NCI-H2081 (cell line): ENCODE measurements at places on chromosomes 1 and 21.

DNA sequence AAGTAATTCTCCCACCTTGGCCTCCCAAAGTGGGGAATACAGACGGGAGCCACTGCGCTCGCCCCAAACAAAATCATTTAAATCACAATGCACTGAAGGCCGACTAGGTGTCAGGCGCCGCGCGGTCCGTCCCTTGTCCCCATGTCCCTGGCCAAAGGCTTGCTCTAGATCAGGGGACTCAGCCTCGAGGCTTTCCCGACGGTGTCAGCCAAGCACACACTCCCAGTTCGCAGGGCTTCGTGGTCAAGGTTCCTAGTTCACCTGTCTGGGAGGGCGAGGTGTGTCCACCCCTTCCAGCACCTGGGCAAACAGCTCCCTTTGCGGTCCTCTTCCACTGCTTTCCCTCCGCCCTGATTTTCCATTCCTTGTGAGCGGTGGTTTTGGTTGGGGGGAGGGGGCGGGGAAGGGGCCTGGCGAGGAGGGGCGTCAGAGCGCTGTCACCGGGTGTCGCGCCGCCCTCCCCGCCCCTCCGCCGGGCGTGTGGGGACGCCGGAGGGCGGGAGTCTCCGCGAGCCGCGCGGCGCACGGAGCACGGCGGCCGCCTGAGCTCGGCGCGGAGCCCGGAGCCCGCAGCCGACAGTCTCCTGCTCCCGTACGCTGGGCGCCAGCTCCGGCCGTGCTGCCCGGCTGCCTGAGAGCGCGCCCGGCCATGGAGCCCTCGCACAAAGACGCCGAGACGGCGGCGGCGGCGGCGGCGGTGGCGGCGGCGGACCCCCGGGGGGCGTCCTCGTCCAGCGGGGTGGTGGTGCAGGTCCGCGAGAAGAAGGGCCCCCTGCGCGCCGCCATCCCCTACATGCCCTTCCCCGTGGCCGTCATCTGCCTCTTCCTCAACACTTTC lies at the start of gene STUM:
Gene STUM, plus strand, starts transcription at position 509 of the 838 bp plus-strand sequence. Its CDS starts 141 bp downstream, at position 650.
- DNase-seq, result peak; percentile 63

DNA sequence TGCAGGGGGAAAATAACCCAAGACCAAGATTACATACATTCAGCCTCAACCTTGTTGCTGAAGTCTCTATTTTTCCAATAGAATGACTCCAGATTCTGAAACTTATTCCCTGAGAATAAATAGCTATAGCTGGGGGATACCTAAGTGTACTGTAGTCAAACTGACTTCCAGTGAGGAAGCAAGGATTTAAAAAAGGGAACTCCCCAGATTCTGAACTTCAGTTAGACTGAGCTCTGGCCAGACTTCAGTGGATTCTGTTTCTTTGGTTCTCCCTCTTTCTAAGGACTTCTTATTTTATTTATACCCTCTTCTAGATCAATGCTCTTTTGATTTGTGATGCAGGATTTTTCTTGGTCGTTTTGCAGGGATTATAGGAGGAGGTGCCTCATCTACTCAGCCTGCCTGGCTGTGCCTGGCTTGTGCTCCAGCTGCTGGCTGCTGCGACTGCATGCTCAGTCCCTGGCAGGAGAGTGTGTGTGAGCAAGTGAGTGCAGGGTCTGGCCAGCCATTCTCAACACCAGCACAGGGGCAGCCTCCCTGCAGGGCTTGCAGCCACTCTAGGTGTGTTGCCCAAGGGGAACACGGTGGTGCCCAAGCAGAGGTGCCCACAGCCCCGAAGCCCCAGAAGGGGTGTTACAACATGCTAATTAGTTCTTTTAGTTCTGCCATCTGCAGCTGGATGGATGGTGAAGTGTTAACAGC lies 43.0 kb downstream of the SPATA17 start:
- DNase-seq, result no peak

DNA sequence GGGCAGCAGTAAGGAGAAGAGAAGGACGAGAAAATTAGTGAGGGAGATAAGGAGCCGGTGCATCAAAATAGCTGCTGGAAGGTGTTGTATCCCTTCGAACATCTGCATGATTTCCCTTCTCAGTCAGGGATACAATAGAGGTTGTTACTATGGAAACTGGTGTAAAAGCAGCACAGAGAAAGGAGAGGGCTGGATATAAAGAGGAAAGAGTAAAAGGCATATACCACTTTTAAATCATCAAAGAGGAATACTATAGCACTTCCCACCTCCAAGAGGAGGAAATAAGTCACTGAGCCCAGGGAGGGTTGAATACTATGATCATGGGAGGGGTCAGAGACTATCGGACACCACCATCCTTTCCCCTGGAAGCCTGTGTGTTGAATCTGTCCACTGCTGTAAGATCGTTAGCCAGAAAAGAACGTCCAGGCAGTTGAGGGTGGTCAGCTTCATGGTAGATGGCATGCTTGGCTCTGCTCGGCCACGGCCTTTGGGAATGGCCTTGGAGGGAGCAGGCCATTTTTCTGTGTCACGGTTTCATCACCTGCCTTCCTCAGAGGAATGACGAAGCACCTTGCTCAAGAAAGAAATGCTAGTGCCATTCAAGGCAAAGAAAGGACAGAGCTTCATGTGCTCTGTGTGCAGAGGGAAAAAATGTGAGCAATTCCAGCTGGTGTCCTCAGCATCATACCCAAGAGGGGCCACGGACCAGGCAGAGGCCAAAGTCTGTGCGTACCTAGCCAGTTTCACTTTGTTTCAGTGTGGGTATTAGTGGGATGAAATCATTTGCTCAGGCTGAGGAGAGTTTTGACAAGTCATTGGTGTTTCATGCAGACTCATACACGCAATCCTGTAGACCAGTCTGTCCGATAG lies 64.2 kb downstream of the IRF2BP2 start:
- peak; percentile 39 for DNase-seq

- DNase-seq, result no peak
Measured at GRCh38 chr1:61273861-61274260, 191.5 kb downstream of the NFIA start.

GRCh38 chr1:247334378-247335133 lies 2.9 kb upstream of the ZNF496 start:
- DNase-seq, result no peak

GRCh38 chr1:152941037-152941711 lies 5.8 kb upstream of the SPRR5 start:
- DNase-seq, result no peak
